ENCODE measurements at places on chromosomes 4 and X.

- no peak for DNase-seq
These were observed 89.8 kb upstream of the ARMCX2 start for GRCh38 chrX:101749436-101749835.

DNA sequence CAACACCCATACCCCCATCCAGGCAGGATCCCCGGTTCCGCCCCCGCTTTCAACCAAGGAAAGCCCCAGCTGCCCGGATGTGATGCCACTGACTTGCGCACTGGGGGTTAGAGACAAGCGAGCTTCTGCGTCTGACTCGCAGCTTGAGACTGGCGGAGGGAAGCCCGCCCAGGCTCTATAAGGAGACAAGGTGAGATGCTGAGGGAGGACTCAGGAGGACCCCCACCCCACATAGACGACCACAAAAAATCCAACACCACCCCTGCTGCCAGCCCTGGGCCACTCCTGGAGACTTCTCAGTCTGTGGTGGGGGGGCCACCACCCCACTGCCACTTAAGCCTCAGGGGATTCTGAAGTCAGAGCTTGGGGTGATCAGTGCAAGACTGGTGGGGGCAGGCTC is at the start of gene MAGEA4:
Gene MAGEA4 (plus strand): TSS at position 110 of the 400 bp plus-strand sequence. CDS start 10,776 bp downstream, outside the sequence.
- DNase-seq, result no peak

DNA sequence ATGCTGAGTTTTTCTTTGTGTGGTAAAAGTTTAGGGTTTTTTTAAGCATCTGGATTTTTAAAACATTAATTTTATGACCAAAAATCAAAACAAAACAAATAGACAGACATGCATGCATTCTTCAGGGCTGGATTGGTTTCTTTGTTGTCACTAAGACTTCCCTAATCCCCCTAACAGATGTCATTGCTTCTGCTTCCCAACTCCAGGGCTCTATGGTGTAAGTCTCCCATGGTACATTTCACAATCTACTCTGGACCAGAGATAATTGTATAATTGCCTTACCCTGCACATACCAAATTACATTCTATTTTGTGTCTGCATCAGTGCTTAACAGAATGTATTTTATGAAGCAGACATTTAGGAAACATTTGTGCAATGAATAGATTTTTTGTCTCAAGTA is 529.1 kb upstream of the SMIM31 start:
- peak; percentile 49 for DNase-seq

DNA sequence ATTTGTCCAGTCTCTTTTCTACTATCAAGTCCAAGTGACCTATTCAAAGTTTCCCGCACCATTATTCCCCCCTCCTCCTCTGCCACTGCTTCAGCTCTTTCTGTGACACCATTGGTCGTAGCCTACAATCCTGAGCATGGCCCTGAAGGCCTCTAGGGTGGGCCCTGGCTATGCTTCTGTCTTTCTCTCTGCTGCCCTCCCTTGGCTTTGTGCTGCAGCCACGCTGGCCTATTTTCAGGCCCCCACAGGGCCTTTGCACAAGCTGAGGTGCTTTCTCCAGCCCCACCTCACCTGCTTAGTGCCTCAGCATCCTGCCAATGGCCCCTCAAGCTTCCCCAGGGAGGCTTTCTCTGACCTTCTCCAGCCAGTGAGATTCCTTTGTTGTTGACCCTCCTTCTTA is 156.5 kb downstream of the NHS start:
- no peak for DNase-seq

DNA sequence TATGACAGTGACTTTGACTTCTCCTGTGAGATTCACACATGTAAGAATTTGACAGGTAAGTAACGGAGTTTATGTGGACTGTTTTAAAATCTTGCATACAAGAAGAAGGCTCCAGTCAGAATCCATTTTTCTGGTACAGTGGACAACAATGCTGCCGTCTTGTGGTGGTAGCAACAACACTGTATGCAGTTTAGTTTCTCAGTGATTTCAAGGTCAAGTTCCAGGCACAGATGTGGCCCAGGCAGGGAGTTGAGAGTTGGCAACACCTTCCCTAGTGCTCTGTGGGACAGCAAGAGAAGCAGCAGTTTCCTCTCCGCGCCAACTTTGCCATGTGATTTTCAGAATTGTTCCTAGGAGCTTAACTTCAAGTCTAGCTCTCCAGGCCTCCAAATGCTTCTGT is 56.0 kb upstream of the STPG2 start:
- DNase-seq, result no peak

DNA sequence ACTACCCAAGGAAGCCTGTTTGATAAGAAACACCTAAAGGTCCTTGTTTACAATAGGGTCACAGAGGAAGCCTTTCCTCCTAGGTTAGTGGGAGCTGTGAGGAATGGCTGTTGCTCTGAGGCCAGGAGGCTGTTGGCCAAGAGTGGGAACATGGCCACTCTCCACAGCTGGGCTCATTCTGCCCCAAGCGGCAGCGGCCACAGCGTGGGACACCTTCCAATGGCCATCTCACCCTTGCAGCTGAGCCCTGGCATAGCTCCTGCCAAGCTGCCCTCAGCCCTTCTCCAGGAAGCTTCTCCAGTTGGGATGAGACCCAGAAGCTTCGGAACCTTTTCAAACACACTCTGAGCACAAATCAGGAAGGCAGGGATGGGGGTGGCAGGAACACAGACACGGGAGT is 111.8 kb upstream of the MAP3K15 start:
- DNase-seq, result no peak
